ENCODE measurements at places on chromosomes 1 and 21. TPM values are rescaled to one million over a fixed set of nuclear protein-coding genes. Genes with fewer than 3 reads are reported as not detected.

HEATR1 gene
- total RNA-seq, result 28.4 TPM

NBPF6 gene
- total RNA-seq, result 0.26 TPM

TAF1A gene
- total RNA-seq, result 9.6 TPM

CELA2B gene
- not detected for total RNA-seq

NECTIN4 gene
- 2.9 TPM for total RNA-seq

HSPB7 gene
- not detected for total RNA-seq

LY9 gene
- total RNA-seq, result 0.12 TPM

PKP1 gene
- total RNA-seq, result not detected

LRRC52 gene
- not detected for total RNA-seq

MARK1 gene
- 0.22 TPM for total RNA-seq

F5 gene
- total RNA-seq, result 0.09 TPM

OR2L2 gene
- total RNA-seq, result not detected

ATG4C gene
- 4.1 TPM for total RNA-seq

TNFRSF9 gene
- total RNA-seq, result 3.6 TPM

EFNA3 gene
- total RNA-seq, result 6.2 TPM

FMOD gene
- 0.21 TPM for total RNA-seq

CADM3 gene
- 0.09 TPM for total RNA-seq
